CD4-positive, alpha-beta T cell (primary cell): ENCODE measurements at places on chromosomes 11 and 22.

DNA sequence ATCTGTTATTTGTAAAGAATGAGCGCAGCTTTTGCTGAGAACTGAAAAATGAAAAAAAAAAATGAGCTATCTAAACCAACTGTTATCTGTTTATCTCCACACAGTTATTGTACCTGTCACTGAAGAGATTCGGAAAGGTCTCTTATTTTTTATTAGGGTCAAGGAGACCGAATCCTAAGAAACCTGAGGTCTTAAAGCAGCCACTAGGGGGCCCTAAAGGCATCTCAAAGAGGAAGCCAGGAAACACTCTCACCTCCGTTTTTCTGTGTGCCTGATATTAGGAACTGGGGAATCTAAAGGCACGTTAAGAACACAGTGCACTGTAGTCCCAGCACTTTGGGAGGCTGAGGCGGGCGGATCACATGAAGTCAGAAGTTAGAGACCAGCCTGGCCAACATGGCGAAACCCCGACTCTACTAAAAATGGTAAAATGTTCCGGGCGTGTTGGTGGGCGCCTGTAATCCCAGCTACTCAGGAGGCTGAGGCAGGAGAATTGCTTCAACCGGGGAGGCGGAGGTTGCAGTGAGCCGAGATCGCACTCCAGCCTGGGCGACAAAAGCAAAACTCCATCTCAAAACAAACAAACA, 3.5 kb upstream of the LARGE1 start:
- DNase-seq: peak; percentile 51

- DNase-seq: no peak
Measured at GRCh38 chr11:2760196-2760871, 60.5 kb upstream of the KCNQ1OT1 start.

DNA sequence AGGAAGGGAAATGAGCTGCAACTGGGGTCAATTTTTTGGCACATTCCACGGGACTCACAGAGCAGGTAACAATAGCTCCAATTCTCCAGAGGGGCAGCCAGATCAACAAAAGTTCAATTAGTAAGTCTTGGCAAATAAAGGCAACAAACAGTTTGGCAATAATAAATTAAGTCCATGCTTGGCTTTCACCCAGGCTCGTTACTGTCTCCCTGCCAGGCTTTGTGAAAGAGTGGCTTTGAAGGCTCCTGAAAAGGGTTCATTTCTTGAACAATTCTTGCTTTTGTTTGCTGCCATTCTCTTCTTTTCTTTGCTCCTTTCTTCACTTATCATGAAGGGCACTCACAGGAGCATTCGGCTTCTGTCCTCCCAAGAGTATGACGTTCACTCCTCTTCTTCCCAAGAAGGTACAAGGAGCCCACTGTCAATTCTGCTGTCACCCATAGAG, 123.3 kb downstream of the APIP start:
- no peak for DNase-seq

DNA sequence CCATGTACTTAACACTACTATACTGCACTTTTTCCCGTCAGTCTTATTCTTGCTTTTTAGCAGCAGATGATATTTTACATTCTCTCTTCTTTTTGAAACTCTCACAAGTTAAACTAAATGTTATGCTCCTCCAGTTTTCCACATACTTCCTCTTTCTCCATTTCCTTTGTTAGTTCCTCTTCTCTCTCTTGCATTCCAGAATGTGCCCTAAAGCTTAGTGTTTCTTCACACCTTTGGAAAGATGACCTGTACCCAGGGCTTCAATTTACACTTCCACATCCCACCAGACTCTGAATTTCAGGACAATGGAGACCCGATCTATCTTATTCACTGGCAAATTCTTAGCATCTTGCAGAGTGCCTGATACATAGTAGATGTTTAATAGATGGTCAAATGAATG, 51.8 kb downstream of the APIP start:
- DNase-seq: no peak

- DNase-seq: no peak
Measured at GRCh38 chr11:111683806-111684205, 81.6 kb downstream of the SIK2 start.

DNA sequence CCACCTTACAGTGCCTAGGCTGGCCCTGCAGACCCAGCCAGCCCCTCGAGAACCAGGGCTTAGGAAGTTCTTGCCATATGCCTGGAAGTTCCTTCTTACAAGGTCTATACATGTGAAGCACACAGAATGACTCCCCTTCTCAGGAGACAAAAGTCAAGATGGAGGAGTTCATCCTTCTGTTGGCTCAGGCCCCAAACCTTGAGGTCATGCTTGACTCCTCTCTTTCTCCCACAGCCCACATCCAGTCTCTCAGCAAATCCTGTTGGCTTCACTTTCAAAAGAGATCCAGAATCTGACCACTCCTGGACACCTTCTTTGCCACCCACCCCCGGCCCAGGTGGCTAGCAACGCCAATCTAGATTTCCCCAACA, 1.7 kb upstream of the CD248 start:
- no peak for DNase-seq

- no peak for DNase-seq
Measured at GRCh38 chr11:78031629-78032028, 8.6 kb upstream of the KCTD14 start.

DNA sequence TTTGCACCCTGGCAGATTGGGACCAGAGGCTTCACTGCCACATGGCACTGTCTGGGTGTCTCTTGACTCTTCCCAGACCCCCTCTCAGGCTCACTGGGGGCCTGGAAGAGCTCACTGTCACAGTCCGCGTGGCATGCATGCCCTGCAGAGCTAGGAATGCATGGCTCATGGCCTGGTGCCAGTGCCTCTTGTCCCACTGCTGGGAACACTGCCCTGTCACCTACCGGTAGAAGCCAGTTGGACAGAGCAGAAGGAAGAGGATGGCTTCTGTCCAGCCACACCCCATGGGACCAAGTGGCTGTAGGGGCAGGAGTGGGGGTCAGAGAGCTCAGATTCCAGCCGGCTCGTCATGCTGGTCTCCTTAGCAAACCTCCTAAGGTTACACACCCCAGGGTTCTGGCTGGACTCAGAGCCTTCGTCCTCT, 29.7 kb downstream of the MB start:
- no peak for DNase-seq

- DNase-seq: no peak
Measured at GRCh38 chr11:64518928-64519327, 72.1 kb upstream of the SLC22A12 start.

- DNase-seq: no peak
Measured at GRCh38 chr11:76767659-76768058, 15.5 kb upstream of the TSKU start.

GRCh38 chr22:46763051-46763705, 728 bp downstream of the TBC1D22A start:
- DNase-seq: no peak

GRCh38 chr11:38547462-38547861, 1949.4 kb upstream of the RAG2 start:
- no peak for DNase-seq

DNA sequence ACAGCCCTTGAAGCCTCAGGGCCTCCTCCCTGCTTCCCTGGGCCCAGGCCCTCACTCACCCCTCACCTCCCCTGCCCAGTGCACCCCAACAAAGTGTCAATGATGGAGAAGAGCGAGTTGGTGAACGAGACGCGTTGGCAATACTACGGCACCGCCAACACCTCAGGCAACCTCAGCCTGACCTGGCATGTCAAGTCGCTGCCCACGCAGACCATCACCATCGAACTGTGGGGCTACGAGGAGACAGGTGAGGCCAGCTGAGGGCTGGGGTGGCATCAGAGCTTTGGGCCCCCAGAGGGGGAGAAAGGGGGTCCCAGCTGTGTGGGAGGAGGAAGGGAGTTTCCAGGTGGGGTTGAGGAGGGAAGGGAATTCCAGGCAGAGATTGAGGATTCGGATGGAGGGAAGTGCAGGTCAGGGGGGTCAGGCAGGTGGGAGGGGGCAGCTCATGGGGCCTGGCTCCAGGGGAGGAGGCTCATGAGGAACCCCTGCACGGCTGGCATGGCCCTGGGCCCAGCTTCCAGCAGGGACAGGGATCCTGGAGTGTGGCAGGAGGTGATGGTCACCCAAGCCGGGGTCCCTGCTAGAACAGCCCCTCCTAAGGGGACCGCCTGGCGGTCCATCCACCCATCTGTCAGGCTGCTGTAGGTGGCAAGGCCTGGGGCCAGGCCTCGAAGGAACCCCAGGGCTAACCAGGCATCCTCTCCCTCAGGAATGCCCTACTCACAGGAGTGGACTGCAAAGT, 2.9 kb downstream of the SUSD2 start:
- no peak for DNase-seq
